ENCODE measurements at places on chromosomes 5 and 9.

GRCh38 chr5:7473668-7474215 lies 77.8 kb downstream of the ADCY2 start:
- DNase-seq = no peak

GRCh38 chr9:88975966-88976889 lies 15.0 kb upstream of the S1PR3 start:
- DNase-seq = no peak

DNA sequence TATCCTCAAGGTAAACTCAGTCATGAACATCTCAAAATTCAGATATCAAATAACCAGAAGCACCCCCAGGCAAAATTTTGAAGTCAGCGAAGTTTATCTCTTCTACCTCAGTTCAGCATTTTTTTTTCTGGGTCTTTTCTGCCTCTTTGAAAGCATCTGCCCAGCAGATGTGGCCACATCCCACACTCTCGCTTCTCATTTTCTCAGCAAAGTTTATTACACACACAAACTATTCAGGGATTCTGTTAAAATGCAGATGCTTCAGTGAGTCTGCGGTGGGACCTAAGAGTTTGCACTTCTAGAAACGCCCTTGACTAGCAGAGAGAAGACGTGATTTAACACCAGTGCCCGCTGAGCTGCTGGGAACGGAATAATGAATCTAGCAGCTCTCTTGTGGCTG lies 19.3 kb downstream of the RASEF start:
- no peak for DNase-seq

DNA sequence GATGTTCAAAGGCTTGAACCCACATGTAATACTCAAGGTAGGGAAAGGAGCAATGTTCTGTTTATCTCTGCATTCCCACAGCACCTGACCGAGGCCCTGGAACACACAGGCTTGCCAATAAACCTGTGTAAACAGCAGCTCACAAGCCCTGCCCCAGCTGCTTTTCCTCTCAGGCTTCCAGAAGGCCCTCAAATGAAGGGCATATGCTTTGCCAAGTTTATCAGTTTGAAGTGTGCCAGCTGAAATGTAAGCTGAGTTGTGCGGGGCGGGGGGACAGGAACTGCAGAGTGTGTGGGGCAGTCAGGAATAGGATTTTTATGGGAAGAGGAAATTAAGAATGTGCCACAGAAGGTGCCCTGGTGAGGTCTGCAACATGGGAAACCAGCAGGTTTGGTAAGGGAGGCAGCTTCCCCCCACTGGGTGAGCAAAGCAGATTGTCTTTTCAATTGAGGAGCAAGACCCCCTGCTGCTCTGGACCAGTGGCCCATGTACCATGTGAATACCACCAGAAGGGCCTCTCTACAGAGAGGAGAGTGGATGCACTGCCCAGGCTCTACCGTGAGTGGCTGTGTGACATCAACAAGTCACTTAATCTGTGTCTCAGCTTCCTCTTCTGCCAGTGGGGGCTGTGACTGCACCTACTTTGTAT lies 194.8 kb downstream of the SPOCK1 start:
- no peak for DNase-seq

DNA sequence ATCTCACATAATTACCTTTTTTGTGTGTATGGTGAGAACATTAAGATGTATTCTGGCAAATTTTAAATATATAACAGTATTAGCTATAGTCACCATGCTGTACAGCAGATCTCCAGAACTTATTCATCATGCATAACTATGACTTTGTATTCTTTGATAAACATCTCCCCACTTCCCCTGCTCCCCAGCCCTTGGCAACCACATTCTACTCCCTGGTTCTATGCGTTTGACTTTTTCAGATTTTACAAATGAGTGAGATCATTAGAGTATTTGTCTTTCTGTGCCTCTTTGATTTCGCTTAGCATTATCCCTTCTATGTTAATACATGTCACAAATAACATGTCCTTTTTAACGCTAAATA lies 49.4 kb downstream of the SMC2 start:
- DNase-seq = no peak

GRCh38 chr5:62717301-62717933 lies 138.8 kb downstream of the LRRC70 start:
- no peak for DNase-seq

All from non-pigmented ciliary epithelial cell (primary cell).